ENCODE measurements at places on chromosomes 6 and 20.

GRCh38 chr6:43454696-43455530 lies 435 bp downstream of the DLK2 start:
- peaks cover 5% of the 10 kb centered on the region for H3K27me3 ChIP-seq
- H3K27ac ChIP-seq: no peak overlapping the region
- H3K4me1 ChIP-seq: peaks cover 9% of the 10 kb centered on the region

- peak overlapping the region; percentile 64 for H3K27ac ChIP-seq
- peak overlapping the region; percentile 50 for H3K4me3 ChIP-seq
- H3K27me3 ChIP-seq: no peaks in the 10 kb centered on the region
- peak; percentile 31 for DNase-seq
- H3K36me3 ChIP-seq: no peaks in the 10 kb centered on the region
- no peaks in the 10 kb centered on the region for H3K4me1 ChIP-seq
These were observed 224.8 kb upstream of the MARCKS start for GRCh38 chr6:113632220-113632864.

- no peaks in the 10 kb centered on the region for H3K27me3 ChIP-seq
- no peaks in the 10 kb centered on the region for H3K36me3 ChIP-seq
- peaks cover 6% of the 10 kb centered on the region for H3K4me1 ChIP-seq
- H3K4me3 ChIP-seq: no peak overlapping the region
These were observed 19.7 kb downstream of the BTN2A1 start for GRCh38 chr6:26477426-26477825.

DNA sequence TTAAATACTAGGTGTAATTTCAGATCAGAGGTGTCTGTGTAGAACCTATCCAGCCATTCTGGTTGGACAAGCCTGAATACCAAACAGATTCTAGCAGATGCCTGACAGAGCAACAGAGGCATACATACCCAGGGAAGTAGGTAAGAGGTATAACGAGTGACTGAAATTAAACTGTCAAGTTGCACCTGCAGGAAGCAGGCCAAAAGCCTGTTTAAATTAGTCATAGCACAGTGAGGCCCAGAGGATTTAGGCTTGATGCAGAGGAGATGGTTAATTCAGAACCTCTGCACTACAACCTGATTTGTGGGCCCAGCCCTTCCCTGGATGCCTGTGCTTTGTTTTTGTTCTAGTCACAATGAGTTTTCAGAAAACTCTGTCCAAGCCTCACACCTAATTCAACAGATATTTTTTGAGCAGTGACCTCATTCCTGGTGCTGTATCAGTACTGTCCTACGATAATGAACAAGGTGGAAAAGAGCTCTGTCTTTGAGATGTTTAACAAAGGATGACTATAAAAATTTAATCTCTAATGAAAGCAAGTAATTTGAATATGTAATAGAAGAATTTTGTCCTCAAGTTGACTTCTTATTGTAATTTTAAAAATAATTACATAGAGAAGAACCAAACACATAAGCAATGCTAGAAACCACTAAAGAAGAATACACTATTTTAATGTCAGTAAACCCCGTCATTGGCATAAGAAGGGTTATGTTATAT lies 31.7 kb downstream of the C6orf58 start:
- no peak for DNase-seq
- H3K27me3 ChIP-seq: no peaks in the 10 kb centered on the region
- no peaks in the 10 kb centered on the region for H3K4me1 ChIP-seq
- no peak overlapping the region for H3K4me3 ChIP-seq

- DNase-seq: no peak
- no peak overlapping the region for H3K27ac ChIP-seq
- no peak overlapping the region for H3K4me3 ChIP-seq
- no peaks in the 10 kb centered on the region for H3K27me3 ChIP-seq
- no peaks in the 10 kb centered on the region for H3K4me1 ChIP-seq
- no peaks in the 10 kb centered on the region for H3K36me3 ChIP-seq
These were observed 34.5 kb upstream of the HBS1L start for GRCh38 chr6:135088818-135089809.

- no peaks in the 10 kb centered on the region for H3K4me1 ChIP-seq
- no peaks in the 10 kb centered on the region for H3K36me3 ChIP-seq
- H3K4me3 ChIP-seq: no peak overlapping the region
- no peaks in the 10 kb centered on the region for H3K27me3 ChIP-seq
These were observed 31.4 kb downstream of the LINC00237 start for GRCh38 chr20:21074605-21075336.

DNA sequence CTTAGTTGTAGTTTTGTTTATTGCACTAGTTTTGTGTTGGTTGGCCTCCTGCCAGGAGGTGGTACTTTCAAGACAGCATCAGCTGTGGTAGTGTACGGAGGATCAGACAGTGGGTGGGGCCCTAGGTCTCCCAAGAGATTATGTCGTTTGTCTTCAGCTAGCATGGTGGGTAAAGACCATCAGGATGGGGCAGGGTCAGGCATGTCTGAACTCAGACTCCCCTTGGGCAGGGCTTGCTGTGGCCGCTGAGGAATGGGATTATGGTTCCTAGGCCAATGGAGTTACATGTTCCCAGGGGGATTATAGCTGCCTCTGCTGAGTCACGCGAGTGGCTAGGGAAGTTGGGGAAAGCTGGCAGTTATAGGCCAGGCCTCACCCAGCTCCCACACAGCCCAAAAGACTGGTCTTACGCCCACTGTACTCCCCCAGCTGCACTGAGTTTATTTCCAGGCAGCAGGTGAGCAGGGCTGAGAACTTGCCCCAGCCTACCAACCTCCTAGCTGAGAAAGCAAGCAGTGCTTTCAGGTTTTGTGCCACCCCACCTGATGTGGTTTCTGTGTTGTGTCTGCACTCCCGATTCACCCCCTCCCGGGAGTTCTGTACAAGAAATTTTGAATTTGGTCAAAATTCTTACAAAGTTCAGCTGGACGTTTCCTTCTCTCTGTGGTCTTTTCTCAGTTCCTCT lies 24.7 kb downstream of the ZSCAN31 start:
- H3K4me1 ChIP-seq: no peaks in the 10 kb centered on the region
- DNase-seq: no peak
- peaks cover 12% of the 10 kb centered on the region for H3K36me3 ChIP-seq
- H3K4me3 ChIP-seq: no peak overlapping the region

DNA sequence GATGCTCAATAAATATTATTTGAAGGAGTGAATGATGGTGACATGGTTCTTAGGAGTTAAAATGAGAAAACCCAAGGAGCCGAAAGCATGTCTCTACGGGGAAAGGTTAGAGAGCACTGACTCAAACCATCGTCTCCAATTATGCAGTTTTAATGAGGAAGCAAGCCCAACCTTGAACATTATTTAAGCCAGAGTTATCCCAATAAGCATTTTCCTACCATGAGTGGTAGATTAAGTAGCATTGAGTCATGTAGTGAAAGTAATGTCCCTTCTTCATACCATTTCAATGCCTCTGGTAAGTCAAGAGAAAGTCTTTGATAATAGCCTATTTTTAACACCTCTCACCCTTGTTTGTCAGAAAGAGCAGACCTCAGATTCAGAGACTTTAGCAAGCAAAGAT lies 13.5 kb downstream of the TSHZ2 start:
- H3K4me3 ChIP-seq: no peak overlapping the region
- DNase-seq: no peak
- no peak overlapping the region for H3K27ac ChIP-seq
- H3K36me3 ChIP-seq: no peaks in the 10 kb centered on the region
- H3K27me3 ChIP-seq: no peaks in the 10 kb centered on the region

DNA sequence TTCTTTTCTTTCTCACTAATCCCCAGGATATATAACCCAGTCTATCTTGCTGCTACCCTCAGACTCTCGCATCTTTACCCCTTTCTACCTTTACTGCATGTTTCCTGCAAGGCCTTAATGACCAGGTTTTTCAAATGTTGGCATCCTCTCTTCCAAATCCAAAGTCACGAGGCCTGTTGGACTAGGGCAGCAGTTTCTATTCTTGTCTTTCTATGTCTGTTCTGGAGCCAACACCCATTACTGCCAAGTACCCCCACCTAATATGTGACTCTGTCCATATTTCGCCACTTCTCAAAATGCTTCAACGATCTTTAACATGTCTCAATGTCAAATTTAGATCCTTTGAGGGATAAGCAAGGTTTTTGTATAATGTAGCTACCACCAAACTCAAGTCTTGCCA lies 443.4 kb downstream of the BMP2 start:
- no peak overlapping the region for H3K27ac ChIP-seq
- DNase-seq: no peak
- H3K4me1 ChIP-seq: no peaks in the 10 kb centered on the region
- no peaks in the 10 kb centered on the region for H3K27me3 ChIP-seq

- DNase-seq: peak; percentile 84
- no peaks in the 10 kb centered on the region for H3K36me3 ChIP-seq
- no peak overlapping the region for H3K4me3 ChIP-seq
- no peak overlapping the region for H3K27ac ChIP-seq
- H3K27me3 ChIP-seq: no peaks in the 10 kb centered on the region
- H3K4me1 ChIP-seq: peaks cover 4% of the 10 kb centered on the region
These were observed 34.5 kb downstream of the SLX4IP start for GRCh38 chr20:10469599-10469998.

GRCh38 chr20:53208110-53208832 lies 236.1 kb downstream of the TSHZ2 start:
- no peak overlapping the region for H3K27ac ChIP-seq
- no peaks in the 10 kb centered on the region for H3K36me3 ChIP-seq
- H3K4me3 ChIP-seq: no peak overlapping the region
- no peaks in the 10 kb centered on the region for H3K4me1 ChIP-seq
- no peaks in the 10 kb centered on the region for H3K27me3 ChIP-seq
- no peak for DNase-seq

DNA sequence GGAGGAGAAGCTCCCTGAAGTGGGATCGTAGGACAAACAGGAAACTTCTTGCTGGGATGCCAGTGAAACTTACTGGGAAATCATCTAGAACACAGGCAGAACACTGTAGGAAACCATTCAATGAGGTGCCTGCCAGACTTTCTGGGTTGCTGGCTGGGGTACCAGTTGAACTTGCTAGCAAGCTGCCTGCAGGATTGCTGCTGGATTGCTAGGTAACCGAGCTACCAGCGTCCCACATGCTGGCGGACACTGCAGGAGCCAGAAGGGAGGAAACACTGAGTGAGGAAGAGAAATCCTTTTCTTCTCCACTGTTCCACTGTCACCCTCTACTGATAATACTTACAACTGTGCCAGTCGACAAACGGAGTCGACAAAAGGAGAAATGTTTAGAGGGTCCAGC lies 91.3 kb upstream of the SLC35B3 start:
- DNase-seq: no peak
- no peaks in the 10 kb centered on the region for H3K4me1 ChIP-seq
- no peak overlapping the region for H3K4me3 ChIP-seq
- H3K27me3 ChIP-seq: no peaks in the 10 kb centered on the region
- no peak overlapping the region for H3K27ac ChIP-seq

DNA sequence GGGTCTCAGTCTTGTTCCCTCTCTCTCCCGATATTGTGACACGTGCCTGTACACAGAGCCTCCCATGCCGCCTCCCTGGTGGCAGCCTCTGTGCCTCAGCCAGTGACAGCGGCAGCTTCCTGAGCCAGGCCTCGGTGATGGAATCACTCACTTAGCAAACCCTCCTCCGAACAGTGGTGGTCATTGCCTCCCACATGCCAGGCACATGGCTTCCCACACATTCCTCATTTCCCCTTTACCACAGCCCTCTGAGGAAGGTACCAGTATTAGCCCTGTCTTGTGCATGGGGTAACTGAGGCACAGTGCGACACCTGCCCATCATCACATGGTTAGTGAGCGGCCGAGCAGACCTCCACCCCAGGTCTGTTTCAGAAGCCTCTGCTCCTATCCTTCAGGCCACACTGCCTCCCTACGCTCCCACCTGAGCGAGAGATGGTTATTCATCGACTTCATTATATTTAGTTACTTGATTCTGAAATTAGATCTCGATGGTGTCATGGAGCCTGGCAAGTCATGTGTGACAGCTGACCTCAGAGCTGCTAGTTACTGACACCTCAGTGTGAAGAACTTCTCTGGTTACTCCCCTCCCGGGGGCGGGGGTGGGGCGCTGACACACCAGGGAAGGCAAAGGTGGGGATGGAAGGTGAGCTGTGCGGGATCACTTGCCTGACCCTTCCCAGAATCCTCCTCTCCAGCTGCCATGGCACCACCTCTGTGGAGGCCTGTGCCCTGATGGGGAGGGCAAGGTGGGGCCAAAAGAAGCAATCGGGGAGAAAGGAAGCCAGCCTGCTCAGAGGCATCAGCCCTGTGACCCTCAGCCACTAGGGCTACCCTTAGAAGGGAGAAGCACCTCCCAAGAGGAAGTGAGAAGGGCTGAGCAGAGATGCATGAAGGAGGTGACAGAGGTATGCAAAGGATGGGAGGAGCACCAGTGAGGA lies 17.9 kb downstream of the MDGA1 start:
- DNase-seq: no peak
- H3K27ac ChIP-seq: no peak overlapping the region
- H3K27me3 ChIP-seq: no peaks in the 10 kb centered on the region
- no peaks in the 10 kb centered on the region for H3K36me3 ChIP-seq
- no peaks in the 10 kb centered on the region for H3K4me1 ChIP-seq

GRCh38 chr6:142686507-142686887 lies 258.5 kb downstream of the HIVEP2 start:
- H3K36me3 ChIP-seq: no peaks in the 10 kb centered on the region
- no peak overlapping the region for H3K4me3 ChIP-seq
- DNase-seq: no peak
- H3K27ac ChIP-seq: no peak overlapping the region
- no peaks in the 10 kb centered on the region for H3K4me1 ChIP-seq
- H3K27me3 ChIP-seq: no peaks in the 10 kb centered on the region

GRCh38 chr6:138503881-138504680 lies 4.8 kb upstream of the NHSL1 start:
- H3K27me3 ChIP-seq: no peaks in the 10 kb centered on the region
- DNase-seq: no peak
- no peak overlapping the region for H3K4me3 ChIP-seq
- H3K27ac ChIP-seq: no peak overlapping the region

DNA sequence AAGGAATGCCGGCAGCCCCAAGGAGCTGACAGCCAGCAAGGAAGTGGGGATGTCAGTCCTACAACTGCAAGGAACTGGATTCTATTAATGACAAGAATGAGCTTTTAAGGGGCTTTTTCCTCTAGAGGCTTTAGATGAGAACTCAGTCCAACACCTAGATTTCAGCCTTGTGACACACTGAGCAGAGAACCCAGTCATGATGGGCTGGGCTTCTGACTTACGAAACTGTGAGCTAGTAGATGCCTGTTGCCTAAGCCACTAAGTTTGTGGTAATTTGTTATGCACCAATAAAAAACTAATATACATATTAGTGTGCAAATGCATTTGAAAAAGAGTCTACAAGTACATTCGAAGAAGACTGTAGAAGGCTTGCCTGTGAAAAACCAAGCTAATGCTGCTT lies 263.3 kb downstream of the SOX4 start:
- no peaks in the 10 kb centered on the region for H3K4me1 ChIP-seq
- H3K36me3 ChIP-seq: no peaks in the 10 kb centered on the region
- no peak overlapping the region for H3K4me3 ChIP-seq
- H3K27me3 ChIP-seq: no peaks in the 10 kb centered on the region

Measured in ascending aorta (tissue), 2 donors.